ENCODE measurements at places on chromosomes 3 and 15.

GRCh38 chr3:66322436-66322835 lies 101.6 kb downstream of the SLC25A26 start:
- DNase-seq: no peak

DNA sequence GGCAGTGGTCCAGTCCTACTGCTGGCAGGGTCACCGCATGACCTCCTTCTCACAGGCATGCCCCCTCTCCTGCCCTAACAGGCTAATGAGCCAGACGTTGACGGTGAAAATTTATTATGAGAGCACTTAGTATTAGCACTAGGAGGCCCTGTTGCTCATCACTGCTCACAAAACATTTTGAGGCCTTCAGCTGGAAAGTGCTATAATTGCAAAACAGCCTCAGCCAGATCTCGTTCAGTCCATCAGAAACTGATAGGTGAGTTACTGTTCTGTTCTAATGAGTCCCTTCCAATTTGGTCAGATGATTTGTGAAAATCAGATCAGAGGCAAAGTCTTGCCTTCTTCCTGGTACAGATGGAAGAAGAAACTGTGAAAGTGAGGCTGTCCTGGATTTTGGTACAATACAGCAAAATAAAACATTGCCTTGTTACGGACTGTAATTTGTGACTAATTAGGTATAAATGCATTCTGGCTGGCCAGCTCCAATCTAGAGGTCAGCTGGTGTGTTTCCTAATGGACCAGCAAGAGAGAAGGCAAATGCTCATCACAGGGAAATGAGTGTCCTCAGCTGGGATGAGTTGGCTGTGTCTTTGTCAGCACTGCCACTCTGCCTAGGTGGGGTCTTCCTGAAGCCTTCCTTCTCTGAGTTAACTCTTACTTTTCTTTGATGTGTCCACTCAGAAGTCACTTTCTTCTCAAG lies 316.8 kb downstream of the CHST2 start:
- no peak for DNase-seq

- DNase-seq: no peak
Measured at GRCh38 chr3:103059432-103059831, 624.6 kb downstream of the ZPLD1 start.

DNA sequence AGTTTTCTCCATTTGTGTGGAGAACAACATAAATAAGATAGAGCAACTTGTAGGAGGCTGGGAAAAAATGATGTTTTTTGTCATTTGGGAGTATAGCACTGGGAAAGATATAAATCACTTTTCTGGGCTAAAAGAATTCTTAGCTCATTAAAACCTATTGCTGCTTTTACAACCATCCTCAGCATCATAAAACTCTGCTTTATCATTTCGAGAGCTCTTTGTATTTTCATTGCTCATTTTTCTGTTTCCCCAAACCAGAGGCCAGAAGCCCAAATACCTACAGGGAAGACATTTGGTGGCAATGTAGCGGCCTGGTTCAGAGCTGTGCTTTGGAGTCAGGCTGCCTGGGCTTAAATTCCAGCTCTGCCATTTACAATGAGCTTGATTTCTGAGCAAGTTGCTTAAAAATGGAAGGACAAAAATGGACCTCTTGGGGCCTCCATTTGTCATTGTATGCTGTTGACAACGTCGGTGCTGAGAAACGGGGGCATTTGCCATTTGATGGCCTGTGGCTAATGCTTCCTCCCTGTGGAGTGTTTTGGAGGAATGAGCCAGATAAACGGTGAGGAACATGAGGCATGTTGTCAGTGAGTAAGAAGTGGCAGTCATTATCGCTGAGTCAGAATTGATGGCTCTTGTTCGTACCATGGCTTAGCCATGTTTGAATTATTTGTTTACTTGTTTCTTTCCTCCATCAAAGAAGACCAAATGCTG lies 260.0 kb downstream of the EBLN2 start:
- no peak for DNase-seq
